Activated T-helper 1 cell treated with anti-CD3 and anti-CD28 coated beads, Interleukin-12 subunit alpha, Interleukin-12 subunit beta, Interleukin-2, Interleukin-4 antibody, amounts not matched to agents 30 ng/mL and 10 ng/mL and 1 ng/mL, durations not matched to agents 14 hours and 24 hours and 36 hours (primary cell): ENCODE measurements at places on chromosomes 5 and 9. TPM values are rescaled to one million over a fixed set of nuclear protein-coding genes. Genes with fewer than 3 reads are reported as not detected.

Gene CXCL14
- not detected in 2 replicates for total RNA-seq

Gene PTGR1
- total RNA-seq = 1.3 and 1.8 TPM in 2 replicates

Gene ANKRD55
- total RNA-seq = 1.0 and 1.8 TPM in 2 replicates

Gene SLIT3
- total RNA-seq = 0.03 and 0.20 TPM in 2 replicates

Gene SIT1
- 86.6 and 90.5 TPM in 2 replicates for total RNA-seq

Gene FASTKD3
- total RNA-seq = 13.5 and 18.6 TPM in 2 replicates

Gene FOXD1
- 0.13 and 0.15 TPM in 2 replicates for total RNA-seq

Gene TMEM252
- not detected in 2 replicates for total RNA-seq

Gene PCDHGA5
- total RNA-seq = 0.24 and 0.31 TPM in 2 replicates

Gene GABRA1
- total RNA-seq = not detected in 2 replicates

Gene VLDLR
- total RNA-seq = 4.9 and 5.2 TPM in 2 replicates

GRCh38 chr9:103714992-103715391 is 379.1 kb upstream of the SMC2 start:
- no peaks in the 10 kb centered on the region for H3K4me1 ChIP-seq
- H3K27ac ChIP-seq = no peak overlapping the region

- H3K4me3 ChIP-seq = no peak overlapping the region
- peaks cover 2% of the 10 kb centered on the region for H3K36me3 ChIP-seq
- DNase-seq = no peak
- peaks cover 6% of the 10 kb centered on the region for H3K4me1 ChIP-seq
These were observed 356.1 kb downstream of the TMEM167A start for GRCh38 chr5:82721087-82721410.

DNA sequence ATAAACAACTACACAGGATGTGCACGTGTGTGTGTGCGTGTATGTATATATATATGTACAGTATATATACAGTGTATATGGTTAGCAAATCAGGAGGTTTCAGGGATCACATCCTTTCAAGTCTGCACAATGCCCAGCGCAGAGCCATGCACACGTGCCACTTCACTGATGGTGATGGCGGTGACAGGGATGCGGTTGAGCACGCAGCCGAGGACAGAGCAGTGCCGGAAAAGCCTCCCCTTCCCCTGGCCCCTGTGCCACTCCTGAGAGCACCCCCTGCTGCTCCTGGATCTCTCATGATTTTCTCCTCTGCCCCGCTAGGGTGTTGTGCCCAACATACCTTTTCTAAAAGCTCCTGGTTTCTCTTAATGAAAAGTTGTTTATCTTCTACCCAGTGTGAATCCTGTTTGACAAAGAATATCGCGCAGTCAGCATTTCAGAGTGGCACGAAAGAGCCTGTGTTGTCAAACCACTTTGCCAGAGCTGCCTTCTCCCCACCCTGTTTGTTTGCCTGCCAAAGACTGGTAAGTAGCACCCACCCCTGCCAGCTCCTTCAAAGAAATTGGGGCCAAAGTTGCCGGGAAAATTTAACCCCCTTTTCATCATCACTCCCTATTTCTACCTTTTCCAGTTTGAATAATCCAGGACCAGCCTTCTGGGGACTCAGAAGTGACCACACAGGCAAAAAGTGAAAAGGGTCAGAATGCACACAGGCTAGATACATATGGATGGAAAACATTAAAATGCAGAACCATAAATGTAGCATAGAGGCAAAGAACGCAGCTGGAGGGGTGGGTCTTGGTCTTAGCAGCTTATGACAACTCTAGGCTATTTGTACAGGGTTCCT is 126.2 kb upstream of the DPYSL3 start:
- H3K4me1 ChIP-seq = no peaks in the 10 kb centered on the region
- no peak overlapping the region for H3K4me3 ChIP-seq
- H3K27ac ChIP-seq = no peak overlapping the region
- no peak for DNase-seq

GRCh38 chr5:106376522-106376921 is 1294.2 kb downstream of the EFNA5 start:
- H3K4me1 ChIP-seq = no peaks in the 10 kb centered on the region
- H3K27me3 ChIP-seq = no peaks in the 10 kb centered on the region
- no peak overlapping the region for H3K27ac ChIP-seq

- H3K27me3 ChIP-seq = no peaks in the 10 kb centered on the region
- no peak for DNase-seq
- H3K36me3 ChIP-seq = no peaks in the 10 kb centered on the region
- H3K4me1 ChIP-seq = no peaks in the 10 kb centered on the region
- H3K27ac ChIP-seq = no peak overlapping the region
These were observed 135.0 kb upstream of the SNX2 start for GRCh38 chr5:122639864-122640263.

DNA sequence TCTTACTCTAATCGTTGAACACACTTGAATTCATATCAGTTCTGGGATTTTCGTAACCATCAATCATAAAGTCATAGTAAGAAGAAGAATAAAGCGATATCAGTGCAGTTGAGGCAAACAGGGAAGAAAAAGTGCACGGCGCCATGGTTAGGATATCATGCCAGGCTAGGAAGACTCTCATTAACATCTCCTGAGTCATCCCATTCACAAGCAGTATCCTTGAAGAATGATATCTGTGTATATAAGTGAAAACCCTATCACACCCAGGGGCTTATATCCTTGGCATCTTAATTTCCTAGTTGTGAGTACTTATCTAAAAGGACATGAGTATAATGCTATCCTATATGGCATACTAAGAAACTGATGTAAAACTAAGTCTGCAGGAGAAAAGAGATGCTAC is 38.6 kb downstream of the NFIB start:
- peaks cover 17% of the 10 kb centered on the region for H3K27me3 ChIP-seq
- H3K4me3 ChIP-seq = no peak overlapping the region
- DNase-seq = no peak

DNA sequence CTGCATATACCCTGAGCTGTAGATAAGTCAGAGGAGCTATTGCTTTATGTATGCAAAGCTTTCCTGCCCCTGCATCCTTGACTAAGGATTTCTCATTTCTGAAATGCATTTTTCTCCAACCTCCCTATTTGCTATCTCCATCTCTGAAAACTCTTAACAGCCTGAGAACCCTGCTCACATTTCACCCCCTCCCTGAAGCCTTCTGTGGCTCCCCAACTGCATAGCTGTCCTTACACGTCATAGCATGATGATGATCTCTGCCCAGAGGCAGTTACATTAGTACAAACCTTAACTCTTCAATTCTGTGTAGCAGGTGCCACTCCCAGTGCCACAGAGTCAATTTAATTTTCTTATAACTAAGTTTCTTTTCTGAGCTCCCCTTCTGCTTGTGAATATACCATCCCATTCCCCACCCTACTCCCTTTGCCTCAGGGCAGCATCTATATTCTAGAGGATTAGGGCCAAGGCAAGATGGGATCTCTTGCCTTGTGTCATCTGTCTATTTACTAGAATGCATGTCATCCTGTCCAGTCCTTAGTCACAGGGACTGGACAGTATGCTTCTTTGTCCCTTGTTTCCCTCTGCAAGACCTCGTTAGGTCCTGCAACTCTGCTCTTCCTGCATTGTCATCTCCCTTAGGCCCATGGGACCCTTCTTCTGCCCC is 149.7 kb upstream of the SPRY4 start:
- H3K27me3 ChIP-seq = no peaks in the 10 kb centered on the region
- H3K27ac ChIP-seq = peak overlapping the region; percentile 34
- H3K4me1 ChIP-seq = peaks cover 15% of the 10 kb centered on the region
- no peak overlapping the region for H3K4me3 ChIP-seq

DNA sequence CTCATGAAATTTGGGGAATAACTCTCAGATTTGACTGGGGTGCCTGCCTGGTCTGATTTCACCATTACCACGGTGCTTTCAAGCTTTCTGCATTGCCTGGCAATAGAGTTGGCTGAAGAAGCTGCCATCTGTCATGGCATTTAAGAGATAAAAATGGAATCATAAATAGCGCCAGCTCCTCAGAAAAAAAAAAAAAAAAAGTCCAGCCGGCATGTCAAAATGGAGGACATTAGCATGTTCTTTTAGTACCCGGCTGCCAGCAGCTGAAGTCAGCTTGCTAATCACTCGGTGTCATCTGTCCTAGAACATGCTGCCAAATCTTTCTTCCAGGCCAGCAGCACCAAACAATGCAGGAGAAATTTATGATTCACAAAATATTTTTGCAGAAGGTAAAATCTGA is 57.7 kb upstream of the CER1 start:
- no peaks in the 10 kb centered on the region for H3K4me1 ChIP-seq
- H3K27me3 ChIP-seq = no peaks in the 10 kb centered on the region
- H3K27ac ChIP-seq = no peak overlapping the region
- no peaks in the 10 kb centered on the region for H3K36me3 ChIP-seq
- no peak for DNase-seq

GRCh38 chr9:98989036-98990000 is 45.6 kb downstream of the COL15A1 start:
- H3K27me3 ChIP-seq = peaks cover 3% of the 10 kb centered on the region
- H3K36me3 ChIP-seq = peaks cover 2% of the 10 kb centered on the region
- no peak overlapping the region for H3K27ac ChIP-seq

DNA sequence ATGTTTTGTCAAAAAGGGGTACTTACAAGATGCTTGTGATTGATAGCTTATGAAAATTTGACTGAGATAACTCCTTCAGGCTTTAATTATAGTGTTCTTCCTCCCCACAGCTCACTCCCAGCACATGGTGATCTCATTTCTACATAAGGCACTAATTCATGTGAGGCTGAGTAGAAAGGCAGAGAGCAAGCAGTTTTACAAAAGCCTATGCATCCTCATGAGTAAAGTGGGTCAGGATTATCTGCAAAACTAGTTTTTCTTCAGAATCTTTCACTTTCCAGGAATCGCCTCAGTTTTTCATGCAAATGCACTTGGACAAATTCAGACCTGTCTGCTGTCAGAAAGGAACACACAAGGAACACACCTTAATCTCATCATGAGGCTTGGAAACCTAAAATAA is 92.1 kb upstream of the FBN2 start:
- H3K36me3 ChIP-seq = no peaks in the 10 kb centered on the region
- H3K27ac ChIP-seq = no peak overlapping the region
- H3K27me3 ChIP-seq = no peaks in the 10 kb centered on the region
- no peaks in the 10 kb centered on the region for H3K4me1 ChIP-seq
- H3K4me3 ChIP-seq = no peak overlapping the region

- H3K36me3 ChIP-seq = no peaks in the 10 kb centered on the region
- no peak overlapping the region for H3K4me3 ChIP-seq
- peaks cover 28% of the 10 kb centered on the region for H3K4me1 ChIP-seq
- DNase-seq = no peak
These were observed 135.6 kb upstream of the SMARCA2 start for GRCh38 chr9:1879501-1879900.

GRCh38 chr9:71326360-71326759 is 204.9 kb upstream of the TRPM3 start:
- DNase-seq = no peak
- H3K27me3 ChIP-seq = peaks cover 3% of the 10 kb centered on the region
- H3K4me1 ChIP-seq = no peaks in the 10 kb centered on the region
- H3K27ac ChIP-seq = no peak overlapping the region

- DNase-seq = no peak
- H3K4me3 ChIP-seq = no peak overlapping the region
- H3K4me1 ChIP-seq = peaks cover 9% of the 10 kb centered on the region
- H3K36me3 ChIP-seq = no peaks in the 10 kb centered on the region
These were observed 24.2 kb downstream of the SLC1A1 start for GRCh38 chr9:4514252-4515128.

DNA sequence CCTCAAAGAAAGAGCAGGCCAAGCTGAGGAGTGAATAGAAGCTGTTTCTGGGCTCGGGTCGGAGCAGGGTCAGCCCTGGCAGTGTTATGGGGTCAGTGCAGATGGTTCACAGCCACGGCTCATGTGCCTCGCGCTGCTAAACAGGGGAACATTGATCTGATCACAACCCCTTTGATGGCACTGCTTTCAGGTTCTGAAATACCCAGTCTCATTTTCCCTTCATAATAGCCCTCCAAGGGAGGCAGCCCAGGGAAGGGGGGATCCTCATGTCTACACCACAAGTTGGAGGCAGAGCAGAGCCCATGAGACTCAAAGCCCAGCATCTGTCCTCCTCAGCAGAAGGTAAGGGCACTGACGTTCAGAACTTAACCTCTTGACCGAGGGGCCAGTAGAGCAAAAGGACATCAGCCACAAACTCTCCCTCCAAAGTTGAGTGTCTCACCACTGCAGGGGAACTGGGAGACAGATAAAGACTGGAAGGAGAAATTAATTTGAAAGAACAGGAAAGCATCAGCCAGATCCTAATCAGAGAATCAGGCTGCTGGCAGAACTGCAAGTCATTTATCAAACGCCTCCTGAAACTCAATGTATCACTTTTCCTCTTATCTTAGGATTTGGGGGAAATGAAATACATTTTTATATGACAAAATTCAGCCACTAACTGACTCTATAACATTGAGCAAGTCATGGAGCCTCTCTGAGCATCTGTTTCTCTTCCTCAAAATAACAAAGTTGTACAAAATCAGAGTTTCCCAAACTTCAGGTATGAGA is 110.6 kb downstream of the SH3TC2 start:
- no peak overlapping the region for H3K27ac ChIP-seq
- H3K27me3 ChIP-seq = peaks cover 7% of the 10 kb centered on the region
- no peak overlapping the region for H3K4me3 ChIP-seq
- no peak for DNase-seq
- H3K36me3 ChIP-seq = no peaks in the 10 kb centered on the region

- DNase-seq = no peak
- no peak overlapping the region for H3K4me3 ChIP-seq
- H3K36me3 ChIP-seq = no peaks in the 10 kb centered on the region
- no peaks in the 10 kb centered on the region for H3K4me1 ChIP-seq
- H3K27me3 ChIP-seq = peaks cover 4% of the 10 kb centered on the region
These were observed 8.9 kb upstream of the ZNF483 start for GRCh38 chr9:111516061-111516465.

GRCh38 chr5:93477816-93478215 is 103.2 kb downstream of the NR2F1-AS1 start:
- H3K27ac ChIP-seq = no peak overlapping the region
- no peak overlapping the region for H3K4me3 ChIP-seq
- no peaks in the 10 kb centered on the region for H3K27me3 ChIP-seq
- no peaks in the 10 kb centered on the region for H3K36me3 ChIP-seq

GRCh38 chr5:96654209-96654608 is 8.0 kb upstream of the CAST start:
- no peak overlapping the region for H3K4me3 ChIP-seq
- H3K27me3 ChIP-seq = peaks cover 58% of the 10 kb centered on the region
- peaks cover 4% of the 10 kb centered on the region for H3K36me3 ChIP-seq
- DNase-seq = no peak

- DNase-seq = no peak
- H3K27ac ChIP-seq = no peak overlapping the region
- no peaks in the 10 kb centered on the region for H3K4me1 ChIP-seq
- H3K27me3 ChIP-seq = peaks cover 8% of the 10 kb centered on the region
- no peaks in the 10 kb centered on the region for H3K36me3 ChIP-seq
These were observed 98.0 kb downstream of the HSD17B3 start for GRCh38 chr9:96203867-96204501.

DNA sequence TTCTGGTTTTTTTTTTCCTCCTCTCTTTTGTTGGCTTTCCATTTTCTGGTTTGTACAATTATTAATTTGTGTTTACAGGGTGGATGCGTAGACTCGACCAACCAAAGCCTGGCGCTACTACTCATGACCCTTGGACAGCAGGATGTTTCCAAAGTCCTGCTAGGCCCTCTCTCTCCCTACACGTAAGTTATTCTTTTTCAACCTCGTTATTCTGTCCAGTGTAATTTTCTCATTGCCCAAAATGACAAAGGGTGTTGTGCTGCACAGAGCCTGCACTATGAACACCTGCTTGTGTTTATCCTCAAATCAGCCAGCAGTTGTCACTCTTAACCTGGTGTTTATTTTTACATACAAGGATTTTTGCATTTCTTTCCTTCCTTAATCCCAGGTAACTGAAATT is 56.6 kb downstream of the RCL1 start:
- no peak overlapping the region for H3K4me3 ChIP-seq
- peaks cover 44% of the 10 kb centered on the region for H3K36me3 ChIP-seq
- H3K27ac ChIP-seq = no peak overlapping the region
- no peaks in the 10 kb centered on the region for H3K27me3 ChIP-seq

- H3K4me3 ChIP-seq = peak overlapping the region; percentile 75
- H3K27ac ChIP-seq = peak overlapping the region; percentile 42
- H3K36me3 ChIP-seq = no peaks in the 10 kb centered on the region
- no peak for DNase-seq
- peaks cover 75% of the 10 kb centered on the region for H3K27me3 ChIP-seq
These were observed 782 bp upstream of the CDC20B start for GRCh38 chr5:55173687-55174230.
